ENCODE measurements at places on chromosomes 5 and 9. TPM values are rescaled to one million over a fixed set of nuclear protein-coding genes. Genes with fewer than 3 reads are reported as not detected.

DNA sequence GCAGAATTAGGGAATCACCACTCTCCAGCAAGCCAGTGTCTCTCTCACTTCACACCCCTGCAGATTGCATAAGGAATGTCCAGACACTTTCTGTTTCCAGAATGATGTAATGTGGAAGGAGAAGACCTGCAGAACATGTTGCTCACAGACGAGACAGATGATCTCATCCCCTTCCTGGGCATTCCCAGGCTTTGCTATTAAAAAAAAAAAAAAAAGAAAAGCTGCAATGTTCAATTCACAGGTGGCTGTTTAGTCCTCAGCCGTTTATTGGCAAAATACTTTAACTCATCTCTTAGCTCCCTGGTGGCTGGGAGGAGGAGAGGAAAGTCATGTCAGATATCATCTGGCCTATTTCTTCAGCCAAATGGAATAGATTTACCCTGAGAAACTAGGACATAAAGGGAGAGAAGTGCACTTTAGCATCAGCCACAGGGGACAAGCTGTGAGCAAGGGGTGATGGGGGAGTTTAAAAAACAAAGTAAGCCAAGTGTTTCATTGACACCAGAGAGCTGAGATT is 95.9 kb upstream of the TNC start:
- no peaks in the 10 kb centered on the region for H3K4me1 ChIP-seq
- H3K27ac ChIP-seq: no peak overlapping the region
- DNase-seq: no peak
- no peaks in the 10 kb centered on the region for H3K27me3 ChIP-seq
- no peak overlapping the region for H3K4me3 ChIP-seq

GRCh38 chr5:139379626-139380449 is 3.3 kb downstream of the SLC23A1 start:
- no peaks in the 10 kb centered on the region for H3K36me3 ChIP-seq
- no peak overlapping the region for H3K4me3 ChIP-seq
- no peak for DNase-seq
- H3K4me1 ChIP-seq: no peaks in the 10 kb centered on the region
- H3K27ac ChIP-seq: no peak overlapping the region

DNA sequence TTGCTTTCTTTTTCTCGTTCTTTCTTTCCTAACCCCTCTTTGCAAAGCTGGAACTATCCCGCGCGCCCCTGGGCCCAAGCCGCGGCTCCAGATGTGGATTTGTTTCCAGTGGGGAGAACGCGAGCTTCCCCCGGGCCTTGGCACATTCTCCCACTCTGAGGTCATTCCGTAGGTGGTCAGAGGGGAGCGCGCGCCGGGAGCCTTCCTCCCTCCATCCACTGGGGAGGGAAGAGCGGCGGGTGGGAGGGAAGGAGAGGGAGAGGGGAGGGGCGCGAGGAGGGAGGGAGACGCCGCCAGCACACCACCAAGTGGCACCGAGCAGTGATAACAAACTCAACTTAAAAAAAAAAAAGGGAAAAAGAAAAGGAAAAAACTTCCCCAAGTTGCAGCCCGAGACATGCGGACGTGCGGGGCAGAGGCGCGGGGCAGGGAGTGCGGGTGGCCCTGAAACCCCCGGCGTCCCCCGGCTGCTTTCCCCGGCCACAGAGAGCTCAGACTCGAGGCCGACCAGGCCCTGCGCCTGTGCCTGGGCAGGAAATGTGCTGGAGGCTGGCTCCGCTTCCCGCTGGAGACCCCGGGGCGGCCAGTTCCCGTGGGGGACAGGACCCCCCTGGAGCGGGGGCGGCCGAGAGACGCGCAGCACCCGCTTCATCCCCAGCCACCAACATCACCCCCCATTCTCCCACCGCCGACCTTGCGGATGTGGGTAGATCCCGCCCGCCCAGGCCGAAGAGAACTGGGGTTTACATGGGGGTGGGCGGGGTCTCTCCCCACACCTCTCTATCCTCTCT is 3.1 kb downstream of the IER5L start:
- H3K4me1 ChIP-seq: no peaks in the 10 kb centered on the region
- no peaks in the 10 kb centered on the region for H3K36me3 ChIP-seq
- H3K27ac ChIP-seq: peak overlapping the region; percentile 96
- no peaks in the 10 kb centered on the region for H3K27me3 ChIP-seq

DNA sequence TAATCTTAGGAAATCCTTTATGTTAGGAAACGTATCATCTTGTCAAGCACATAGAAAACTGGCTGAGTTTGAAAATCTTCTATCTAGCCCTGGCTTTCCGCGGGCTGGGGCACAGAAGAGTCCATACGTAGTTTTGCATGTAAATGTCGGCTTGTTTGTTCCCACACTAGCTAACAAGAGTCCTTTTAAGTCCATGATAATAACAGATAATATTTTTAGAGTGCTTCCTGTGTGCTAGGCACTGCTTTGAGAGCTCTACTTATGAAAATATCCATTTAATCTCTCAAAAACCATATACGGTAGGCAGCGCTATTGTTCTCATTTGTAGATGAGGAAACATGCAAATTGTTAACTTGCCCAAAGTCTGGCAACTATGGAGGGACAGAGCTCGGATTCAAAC is 40.5 kb downstream of the FYB1 start:
- H3K4me3 ChIP-seq: no peak overlapping the region
- no peak overlapping the region for H3K27ac ChIP-seq
- no peaks in the 10 kb centered on the region for H3K36me3 ChIP-seq
- peaks cover 9% of the 10 kb centered on the region for H3K4me1 ChIP-seq
- H3K27me3 ChIP-seq: no peaks in the 10 kb centered on the region

- H3K4me3 ChIP-seq: no peak overlapping the region
- H3K4me1 ChIP-seq: no peaks in the 10 kb centered on the region
- H3K36me3 ChIP-seq: no peaks in the 10 kb centered on the region
- no peaks in the 10 kb centered on the region for H3K27me3 ChIP-seq
- DNase-seq: no peak
These were observed 50.2 kb downstream of the NIM1K start for GRCh38 chr5:43242196-43242595.

- no peaks in the 10 kb centered on the region for H3K36me3 ChIP-seq
- H3K4me3 ChIP-seq: no peak overlapping the region
- no peak for DNase-seq
- no peaks in the 10 kb centered on the region for H3K27me3 ChIP-seq
- no peak overlapping the region for H3K27ac ChIP-seq
These were observed 86.9 kb downstream of the ATG10 start for GRCh38 chr5:82058710-82059109.

- H3K4me3 ChIP-seq: no peak overlapping the region
- H3K36me3 ChIP-seq: no peaks in the 10 kb centered on the region
- no peaks in the 10 kb centered on the region for H3K27me3 ChIP-seq
- DNase-seq: no peak
These were observed 22.4 kb downstream of the ABITRAM start for GRCh38 chr9:108956631-108957026.

DNA sequence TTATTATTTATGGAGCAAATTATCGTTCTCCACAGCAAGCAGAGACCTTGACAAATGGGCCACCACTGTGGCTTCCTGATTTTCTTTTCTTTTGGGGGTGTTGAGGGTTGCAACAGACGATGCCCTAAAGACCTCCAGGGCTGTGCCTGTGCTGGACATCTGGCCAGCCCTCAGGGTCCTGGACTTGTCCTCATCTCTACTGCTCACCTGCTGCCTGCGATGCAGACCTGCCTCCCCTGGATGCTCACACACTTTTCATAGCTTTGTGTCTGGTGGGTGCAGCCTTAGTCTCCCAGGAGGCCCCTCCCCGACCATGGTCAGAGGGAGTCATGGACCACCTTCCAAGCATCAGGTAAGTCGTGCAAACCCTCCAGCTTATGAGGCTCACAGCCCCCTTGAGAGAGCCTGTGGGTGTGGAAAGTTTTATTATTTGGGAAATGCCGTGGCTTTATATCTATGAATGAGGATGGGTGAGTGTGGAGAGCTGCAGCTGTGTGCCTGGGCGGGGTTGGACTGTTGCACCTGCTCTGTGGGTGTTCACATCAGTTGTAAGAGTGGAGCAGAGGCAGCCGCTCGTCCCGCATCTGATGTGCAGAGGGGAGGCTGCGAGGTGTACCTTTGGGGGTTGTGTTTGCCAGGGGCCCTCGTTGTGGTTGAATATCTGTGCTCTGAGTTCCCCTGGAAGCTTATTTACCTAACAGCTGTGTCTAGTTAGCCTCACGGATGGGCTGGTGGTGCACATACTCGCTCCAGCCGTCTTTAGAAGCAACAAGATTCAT is 126.3 kb upstream of the IRX4 start:
- no peak for DNase-seq
- H3K4me3 ChIP-seq: no peak overlapping the region
- H3K27ac ChIP-seq: no peak overlapping the region
- H3K27me3 ChIP-seq: no peaks in the 10 kb centered on the region
- no peaks in the 10 kb centered on the region for H3K36me3 ChIP-seq
- no peaks in the 10 kb centered on the region for H3K4me1 ChIP-seq

DNA sequence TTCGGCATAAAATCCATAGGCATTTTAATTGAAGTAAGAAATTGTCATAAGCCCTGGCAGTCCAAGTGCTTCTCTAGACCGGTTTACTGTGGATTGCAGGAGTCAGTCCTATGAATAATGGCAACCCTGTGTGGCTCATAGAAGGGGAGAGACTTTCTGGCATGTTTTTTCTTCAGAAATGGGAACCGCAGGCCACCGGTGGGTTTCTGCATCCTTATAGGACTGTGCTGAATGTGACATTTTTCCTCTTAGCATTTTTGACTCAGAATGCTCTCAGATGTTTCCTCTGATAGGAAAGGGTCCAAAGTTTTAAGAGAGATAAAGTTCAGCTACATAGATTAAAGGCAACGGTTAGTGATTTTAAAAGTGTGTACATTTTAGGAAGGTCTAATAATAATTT is 6.3 kb downstream of the DAPK1 start:
- no peaks in the 10 kb centered on the region for H3K36me3 ChIP-seq
- DNase-seq: no peak

- no peak for DNase-seq
- peaks cover 5% of the 10 kb centered on the region for H3K4me1 ChIP-seq
- no peak overlapping the region for H3K4me3 ChIP-seq
- no peaks in the 10 kb centered on the region for H3K27me3 ChIP-seq
These were observed 18.5 kb downstream of the NAIF1 start for GRCh38 chr9:128048663-128049062.

The ADAMTS13 gene
- total RNA-seq: 3.1 TPM

The ACSL6 gene
- 1.4 TPM for total RNA-seq

The NAIF1 gene
- 12.3 TPM for total RNA-seq

The CDX1 gene
- not detected for total RNA-seq

The FIBCD1 gene
- total RNA-seq: 0.25 TPM

Data from kidney (tissue), 22 donors.